ENCODE measurements at places on chromosomes 5 and 9.

- no peak for DNase-seq
These were observed 83.8 kb upstream of the FAM169A start for GRCh38 chr5:74949976-74950375.

GRCh38 chr9:85053206-85053786 lies 383.8 kb downstream of the NTRK2 start:
- no peak for DNase-seq

DNA sequence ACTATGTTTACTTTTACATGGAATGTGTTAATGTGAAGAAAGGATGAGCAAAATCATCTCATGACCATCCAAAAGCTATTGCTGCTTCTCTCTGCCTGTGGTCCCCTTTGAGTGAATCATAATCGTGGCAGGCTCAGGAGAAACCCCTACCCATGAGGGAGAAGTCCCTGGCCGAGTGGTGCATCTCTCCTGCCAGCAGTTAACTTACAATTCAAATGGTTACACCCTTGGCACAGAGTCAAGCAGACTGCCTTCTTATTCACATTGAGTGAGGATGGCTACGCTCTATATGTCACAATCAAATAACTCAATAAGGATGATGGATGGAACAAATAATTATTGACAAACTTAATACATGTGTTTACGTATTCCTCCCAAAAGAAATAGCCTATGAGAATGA lies 179.1 kb downstream of the FGF1 start:
- no peak for DNase-seq

GRCh38 chr5:127068493-127069214 lies 4.6 kb downstream of the C5orf63 start:
- DNase-seq = no peak

DNA sequence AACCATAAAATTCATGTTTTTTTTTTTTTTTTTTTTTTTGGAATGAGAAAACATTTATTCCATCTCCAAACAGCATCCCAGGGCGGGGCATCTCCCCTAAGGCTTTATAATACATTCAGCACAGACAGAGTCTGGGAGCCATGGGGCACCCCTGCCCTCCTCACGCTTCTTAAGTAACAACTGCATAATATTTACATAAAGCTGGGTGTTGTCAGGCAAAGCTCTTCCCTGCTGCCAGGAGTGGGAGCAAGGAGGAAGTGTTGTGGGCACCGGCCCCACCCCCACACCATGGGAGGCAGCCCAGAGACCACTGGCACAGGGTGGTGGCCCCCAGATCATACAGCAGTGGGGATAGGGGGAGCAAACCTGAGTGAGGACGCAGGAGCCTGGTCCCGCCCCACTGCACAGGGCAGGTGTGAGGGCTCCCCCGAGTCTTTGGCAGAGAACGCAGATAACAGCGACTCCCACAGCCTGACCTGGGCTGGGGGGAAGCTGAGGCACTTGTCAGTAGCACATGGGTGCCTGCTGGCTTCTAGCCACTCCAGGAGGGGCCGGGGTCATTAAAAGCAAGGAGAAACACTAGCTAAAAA lies 86.1 kb upstream of the CEP78 start:
- no peak for DNase-seq

DNA sequence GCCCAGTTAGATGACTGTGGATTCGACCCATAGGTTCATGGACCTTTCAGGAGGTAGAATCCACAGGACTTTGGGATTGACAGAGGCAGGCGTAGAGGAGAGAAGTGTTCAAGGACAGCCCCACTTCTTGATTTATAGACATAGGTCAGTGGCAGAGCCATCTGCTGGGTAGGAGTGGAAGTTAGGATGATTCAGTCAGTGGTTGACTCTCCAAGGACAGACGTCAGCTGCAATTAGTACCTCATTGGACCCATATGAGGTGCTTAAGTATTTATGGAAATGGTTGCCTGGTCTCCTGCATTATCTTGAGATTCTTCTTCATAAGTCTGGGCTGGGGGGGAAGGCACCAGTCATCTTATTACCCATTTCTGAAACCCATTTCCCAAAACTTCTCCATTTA lies 70.9 kb downstream of the SH3RF2 start:
- no peak for DNase-seq

DNA sequence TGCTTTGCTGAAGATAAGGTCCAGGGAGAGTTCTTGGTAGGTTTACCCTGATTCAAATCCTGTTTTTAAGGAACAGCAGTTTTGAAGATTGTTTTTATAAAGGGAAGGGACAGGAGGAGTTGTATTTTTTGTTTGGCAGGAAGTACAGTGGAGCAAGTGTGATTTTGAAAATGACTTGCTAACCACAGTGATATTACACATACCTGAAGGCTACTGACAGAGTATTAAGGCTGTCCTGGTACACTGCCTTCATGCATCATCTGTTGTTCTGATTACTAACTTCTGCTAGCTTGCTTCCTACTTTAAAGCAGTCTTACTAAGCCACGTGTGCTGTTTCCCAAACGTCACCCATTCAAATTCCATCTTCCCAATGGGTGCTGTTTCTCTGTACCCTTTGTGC lies 559.5 kb upstream of the SGCD start:
- peak; percentile 54 for DNase-seq

- no peak for DNase-seq
These were observed 105.3 kb downstream of the TRIM36 start for GRCh38 chr5:115064380-115064779.

- DNase-seq = no peak
These were observed 15.2 kb downstream of the TMEFF1 start for GRCh38 chr9:100488177-100488576.

DNA sequence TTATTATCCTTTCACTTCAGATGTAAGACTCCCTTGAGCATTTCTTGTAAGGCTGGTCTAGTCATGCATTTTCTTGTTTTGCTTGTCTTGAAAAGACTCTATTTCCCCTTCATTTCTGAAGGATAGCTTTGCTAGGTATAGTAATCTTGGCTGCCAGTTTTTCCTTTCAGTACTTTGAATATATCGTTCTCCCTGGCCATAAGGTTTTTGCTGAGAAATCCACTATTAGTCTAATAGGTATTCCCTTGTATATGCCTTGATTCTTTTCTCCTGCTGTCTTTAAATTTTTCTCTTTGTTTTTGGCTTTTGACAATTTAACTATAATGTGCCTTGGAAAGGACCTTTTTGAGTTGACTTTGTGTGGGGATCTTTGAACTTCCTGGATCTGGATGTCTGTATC lies 16.8 kb upstream of the OR2S2 start:
- no peak for DNase-seq

DNA sequence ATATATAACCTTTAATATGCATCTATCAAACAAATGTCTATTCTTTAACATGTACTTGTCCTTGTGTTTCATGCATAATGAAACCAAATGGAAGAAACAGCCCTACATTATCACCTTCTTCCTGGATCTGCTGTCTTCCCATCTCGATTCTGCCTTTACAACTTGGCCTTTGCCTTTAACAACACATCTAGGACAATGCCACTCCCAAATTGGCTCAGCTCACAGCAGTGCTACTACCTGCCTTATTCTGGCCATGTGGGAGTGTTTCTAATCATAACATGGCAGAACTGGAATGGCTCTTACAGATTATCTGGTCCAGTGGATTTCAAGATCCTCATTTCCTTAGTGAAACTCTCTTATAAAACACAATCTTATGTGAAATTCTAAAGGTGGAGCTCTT lies 176.5 kb downstream of the CARTPT start:
- DNase-seq = no peak

GRCh38 chr5:178215280-178216002 lies 11.1 kb downstream of the HNRNPAB start:
- DNase-seq = no peak

GRCh38 chr9:79670269-79670961 lies 98.7 kb downstream of the TLE4 start:
- no peak for DNase-seq

DNA sequence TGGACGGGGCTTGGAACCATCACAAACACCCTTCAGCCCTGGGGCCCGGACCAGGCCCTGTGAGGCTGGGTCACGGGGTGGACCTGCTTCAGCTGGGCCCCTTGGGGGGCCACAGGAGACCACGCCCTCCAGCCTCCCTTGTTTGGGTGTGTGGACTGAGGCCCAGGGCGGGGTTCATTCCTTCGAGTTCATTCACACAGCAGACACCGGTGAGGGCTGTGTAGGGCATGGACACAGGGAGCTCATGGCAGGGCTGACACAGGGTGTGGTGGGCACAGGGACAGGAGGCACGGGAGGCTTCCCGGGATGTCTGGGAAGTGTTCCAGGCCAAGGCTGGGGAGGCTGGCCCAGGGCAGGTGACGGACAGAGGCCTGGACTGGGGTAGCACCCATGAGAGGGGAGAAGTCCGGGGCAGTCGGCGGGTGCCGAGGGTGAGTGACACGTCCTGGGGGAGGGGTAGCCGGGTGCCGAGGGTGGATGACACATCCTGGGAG lies 8.9 kb downstream of the DNLZ start:
- no peak for DNase-seq

GRCh38 chr9:120424248-120424647 lies 155.7 kb downstream of the CDK5RAP2 start:
- DNase-seq = no peak

DNA sequence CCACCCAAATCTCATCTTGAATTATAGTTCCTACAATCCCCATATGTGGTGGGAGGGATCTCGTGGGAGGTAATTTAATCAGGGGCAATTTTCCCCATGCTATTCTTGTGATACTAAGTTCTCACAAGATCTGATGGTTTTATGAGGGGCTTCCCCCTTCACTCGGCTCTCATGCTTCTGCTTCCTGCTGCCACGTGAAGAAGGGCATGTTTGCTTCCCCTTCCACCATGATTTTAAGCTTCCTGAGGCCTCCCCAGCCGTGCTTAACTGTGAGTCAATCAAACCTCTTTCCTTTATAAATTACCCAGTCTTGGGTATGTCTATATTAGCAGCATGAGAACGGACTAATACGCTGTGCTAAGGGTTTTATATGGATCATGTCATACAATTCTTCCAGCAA lies 72.3 kb downstream of the TLE4 start:
- no peak for DNase-seq

DNA sequence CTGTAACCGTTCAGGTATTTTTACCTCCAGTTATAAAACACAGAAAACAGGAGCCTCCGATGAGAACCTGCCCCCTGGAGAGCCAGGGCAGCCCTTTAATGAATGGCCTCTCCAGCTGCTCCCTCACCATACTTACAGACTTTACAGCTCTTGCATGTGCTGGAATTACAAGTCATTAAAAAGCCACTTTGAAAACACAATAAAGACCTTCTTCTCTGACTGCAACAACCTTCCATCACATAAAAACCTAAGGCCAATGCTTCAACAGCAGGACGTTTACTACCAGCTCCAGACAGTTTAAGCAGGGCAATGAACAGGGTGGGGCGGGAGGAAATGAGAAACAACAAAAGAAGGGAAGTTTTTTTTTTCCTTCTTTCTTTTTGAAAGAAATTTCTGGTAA lies 213.8 kb downstream of the MLLT3 start:
- DNase-seq = no peak

- no peak for DNase-seq
These were observed 21.3 kb downstream of the ABCA1 start for GRCh38 chr9:104906441-104907277.

DNA sequence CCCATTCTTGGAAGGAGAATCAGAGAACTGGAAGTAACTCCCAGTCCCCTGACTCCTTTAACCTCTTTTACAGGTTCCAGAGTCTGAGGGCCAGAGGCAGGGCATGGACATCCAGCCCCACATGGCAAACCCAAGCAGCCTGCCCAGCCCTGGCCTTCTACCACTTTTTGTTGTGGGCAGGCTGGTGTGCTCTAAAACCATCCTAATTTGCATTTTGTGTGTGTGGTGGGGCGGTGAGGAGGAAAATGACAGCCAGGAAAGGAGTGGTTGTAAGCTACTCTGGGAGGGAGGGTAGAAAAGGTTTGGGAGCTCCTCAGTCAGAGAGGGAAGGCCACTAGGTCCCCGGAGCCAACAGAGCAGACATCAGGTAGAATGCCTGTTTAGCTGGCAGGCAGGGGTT lies 90.6 kb downstream of the PSD2 start:
- no peak for DNase-seq

GRCh38 chr9:126985870-126986498 lies 71.4 kb downstream of the RALGPS1 start:
- peak; percentile 70 for DNase-seq

DNA sequence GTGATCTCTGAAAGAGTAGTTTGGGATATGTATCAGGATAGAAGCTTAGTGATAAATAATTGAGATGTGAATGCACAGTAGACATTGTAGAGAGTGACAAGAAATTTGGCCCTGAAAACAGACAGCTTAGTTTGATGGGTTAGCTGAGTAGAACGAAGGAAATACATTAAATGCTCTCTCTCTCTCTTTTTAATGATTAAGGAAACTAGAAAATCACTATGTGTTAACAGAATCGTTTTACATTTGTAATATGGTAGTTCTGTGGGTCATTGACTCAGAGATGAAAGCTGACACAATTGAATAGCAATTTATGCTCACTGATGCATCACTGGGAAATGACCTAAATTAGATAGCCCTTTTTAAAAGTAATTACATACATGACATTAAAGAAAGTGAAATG lies 739.8 kb upstream of the PTPRD start:
- no peak for DNase-seq

DNA sequence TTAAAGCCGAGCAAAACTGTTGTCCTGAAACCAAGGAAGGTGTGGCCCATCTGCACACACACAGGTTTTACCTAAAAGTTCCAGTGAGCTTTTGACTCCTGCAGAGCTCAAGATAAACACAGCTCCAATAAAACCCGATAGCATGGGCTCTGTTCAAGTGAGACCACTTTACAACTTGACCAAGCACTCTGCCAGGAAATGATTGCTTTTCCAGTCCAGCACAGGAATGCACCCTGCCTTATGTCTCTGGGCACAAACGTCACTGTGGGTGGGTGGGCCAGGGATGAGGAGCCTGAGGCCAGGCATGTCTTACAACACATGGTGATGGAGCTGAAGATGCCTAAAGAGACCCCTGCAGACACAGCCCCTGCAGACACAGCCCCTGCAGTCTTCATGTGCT lies 115.3 kb downstream of the ROR2 start:
- DNase-seq = no peak

DNA sequence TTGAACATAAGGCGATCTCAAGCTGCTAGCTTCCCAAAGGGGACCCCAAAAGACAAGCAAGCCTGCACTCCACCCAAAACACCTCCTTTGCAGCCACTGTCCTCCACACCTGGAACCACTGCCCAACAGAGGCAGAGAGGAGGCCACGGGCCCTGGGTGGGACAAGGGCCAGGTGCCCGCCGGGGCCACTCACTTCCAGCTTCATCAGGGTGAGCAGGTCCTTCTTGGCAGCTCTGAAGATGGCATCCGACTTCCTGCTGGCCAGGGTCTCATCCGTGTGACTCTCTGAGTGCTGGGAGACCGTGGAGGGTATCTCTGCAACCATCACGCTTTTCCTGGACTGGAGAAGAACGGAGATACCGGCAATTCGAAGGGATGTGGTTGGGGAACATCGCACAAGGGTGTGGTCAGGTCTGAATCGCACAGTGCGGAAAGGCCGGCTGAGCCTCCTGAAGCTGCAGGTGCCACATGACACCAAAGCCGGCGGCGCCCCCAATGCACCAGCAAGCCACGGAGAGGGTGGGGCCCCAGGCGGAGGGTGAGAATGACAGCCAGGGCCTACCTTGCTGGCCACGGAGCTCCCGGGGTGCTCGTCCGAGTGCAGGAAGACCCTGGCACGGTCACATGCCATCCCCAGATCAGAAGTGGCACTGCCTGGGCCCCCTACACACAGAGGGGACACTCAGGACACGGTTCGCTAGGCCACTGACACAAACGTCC lies 44.6 kb downstream of the PNPLA7 start:
- no peak for DNase-seq

Measured in CD8-positive, alpha-beta memory T cell (primary cell).